ENCODE measurements at places on chromosomes 11 and 22.

- DNase-seq: no peak
Observed at GRCh38 chr11:126997196-126997595, 3.4 kb downstream of the KIRREL3 start.

GRCh38 chr11:128180441-128181087, 406.8 kb downstream of the ETS1 start:
- no peak for DNase-seq

GRCh38 chr11:11978098-11978637, 30.3 kb downstream of the DKK3 start:
- DNase-seq: no peak

- DNase-seq: peak; percentile 51
Observed at GRCh38 chr22:22342697-22343580, 98.4 kb downstream of the VPREB1 start.
